Sigmoid colon (tissue), 7 donors: ENCODE measurements at places on chromosomes 7 and 10. TPM values are rescaled to one million over a fixed set of nuclear protein-coding genes. Genes with fewer than 3 reads are reported as not detected.

GRCh38 chr7:108280136-108280535 lies 150.0 kb upstream of the LAMB4 start:
- H3K27me3 ChIP-seq: no peaks in the 10 kb centered on the region
- no peak overlapping the region for H3K27ac ChIP-seq
- H3K4me1 ChIP-seq: no peaks in the 10 kb centered on the region
- no peak for DNase-seq
- no peak overlapping the region for H3K4me3 ChIP-seq
- H3K36me3 ChIP-seq: no peaks in the 10 kb centered on the region

The ANKRD61 gene
- not detected for polyA plus RNA-seq

DNA sequence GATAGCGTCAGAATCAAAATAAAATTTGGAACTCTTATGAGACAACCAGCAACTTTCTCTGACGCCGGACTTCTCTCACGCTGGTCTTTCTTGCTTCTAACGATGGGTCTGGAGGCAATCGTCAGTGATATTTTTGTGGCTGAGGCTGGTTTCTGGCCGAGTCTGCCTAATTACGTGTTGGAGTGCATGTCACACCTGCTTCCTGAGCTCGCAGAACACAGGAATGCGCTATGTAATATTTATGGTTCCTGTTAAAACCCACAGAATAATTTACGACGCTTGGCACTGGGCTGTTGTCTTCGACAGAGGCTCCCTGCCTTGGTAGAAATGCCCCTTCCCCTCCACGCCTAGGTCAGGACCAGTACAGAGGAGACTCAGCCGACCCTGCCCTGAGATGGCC lies 64.9 kb downstream of the NPTX2 start:
- no peak for DNase-seq
- H3K27me3 ChIP-seq: no peaks in the 10 kb centered on the region
- H3K4me3 ChIP-seq: no peak overlapping the region
- H3K36me3 ChIP-seq: no peaks in the 10 kb centered on the region
- no peaks in the 10 kb centered on the region for H3K4me1 ChIP-seq

DNA sequence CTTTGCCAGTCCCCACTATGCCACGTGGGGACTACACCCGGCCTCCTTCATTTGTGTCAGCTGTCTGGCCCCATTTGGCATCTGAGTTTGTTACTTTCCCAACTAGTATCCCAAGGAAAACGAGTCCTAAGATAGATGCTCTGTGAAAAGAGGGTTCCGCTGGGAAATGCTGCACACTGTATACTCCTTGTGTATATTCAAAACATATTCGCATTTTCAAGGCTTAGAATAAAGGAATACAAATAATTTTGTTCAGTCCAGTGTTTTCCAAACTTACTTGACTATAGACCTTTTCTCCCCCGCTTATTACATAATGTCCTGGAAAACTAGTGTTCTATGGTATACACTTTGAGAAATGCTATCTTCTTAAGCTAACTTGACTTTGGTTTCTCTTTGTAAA lies 167.8 kb upstream of the IMMP2L start:
- H3K4me1 ChIP-seq: no peaks in the 10 kb centered on the region
- H3K4me3 ChIP-seq: no peak overlapping the region
- DNase-seq: no peak
- H3K27me3 ChIP-seq: no peaks in the 10 kb centered on the region

The INSIG1 gene
- polyA plus RNA-seq: 39.1 TPM

GRCh38 chr7:130695840-130696239 lies 9.5 kb upstream of the TSGA13 start:
- no peak overlapping the region for H3K27ac ChIP-seq
- no peak overlapping the region for H3K4me3 ChIP-seq
- no peaks in the 10 kb centered on the region for H3K4me1 ChIP-seq
- no peak for DNase-seq
- H3K27me3 ChIP-seq: no peaks in the 10 kb centered on the region

DNA sequence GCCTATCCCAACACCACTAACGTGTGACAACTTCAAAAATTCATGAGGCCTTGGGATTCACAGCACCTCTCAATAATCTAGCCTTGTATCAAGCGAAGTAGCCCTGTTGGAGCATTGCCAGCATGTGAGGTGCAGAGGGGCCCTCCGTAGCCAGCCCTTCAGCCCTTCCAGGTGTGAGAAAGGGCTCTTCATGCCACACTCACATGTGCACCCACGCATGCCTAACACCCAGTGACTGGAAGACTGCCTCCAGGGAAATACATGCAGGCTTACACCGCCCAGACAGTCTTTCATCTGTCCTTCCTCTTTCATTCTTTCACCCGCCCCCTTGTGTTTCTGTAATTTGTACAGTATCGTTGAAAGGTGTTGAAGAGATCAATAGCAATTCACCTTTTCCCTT lies 26.1 kb downstream of the LRRC4 start:
- no peaks in the 10 kb centered on the region for H3K36me3 ChIP-seq
- H3K4me1 ChIP-seq: no peaks in the 10 kb centered on the region
- no peak for DNase-seq
- H3K4me3 ChIP-seq: no peak overlapping the region
- H3K27me3 ChIP-seq: no peaks in the 10 kb centered on the region
